GM23248 (cell line): ENCODE measurements at places on chromosomes 4 and X. TPM values are rescaled to one million over a fixed set of nuclear protein-coding genes. Genes with fewer than 3 reads are reported as not detected.

Gene KLHL8
- 6.7 and 7.9 TPM in 2 replicates for total RNA-seq

Gene NKX6-1
- 0.11 TPM in 1 of 2 replicates, not detected in the other for total RNA-seq

Gene GPR101
- total RNA-seq, result not detected in 2 replicates

Gene USO1
- 117 and 208 TPM in 2 replicates for total RNA-seq

Gene FHIP1A
- total RNA-seq, result 0.11 TPM in 1 of 2 replicates, not detected in the other

Gene ETDB
- total RNA-seq, result not detected in 2 replicates

Gene AADAT
- 4.3 and 4.8 TPM in 2 replicates for total RNA-seq

Gene PDGFRA
- 225 and 275 TPM in 2 replicates for total RNA-seq

Gene PCDH7
- 0.38 and 1.1 TPM in 2 replicates for total RNA-seq

Gene GAGE12J
- not detected in 2 replicates for total RNA-seq

Gene GAGE1
- not detected in 2 replicates for total RNA-seq

Gene CT83
- total RNA-seq, result not detected in 2 replicates

Gene DGAT2L6
- not detected in 2 replicates for total RNA-seq

DNA sequence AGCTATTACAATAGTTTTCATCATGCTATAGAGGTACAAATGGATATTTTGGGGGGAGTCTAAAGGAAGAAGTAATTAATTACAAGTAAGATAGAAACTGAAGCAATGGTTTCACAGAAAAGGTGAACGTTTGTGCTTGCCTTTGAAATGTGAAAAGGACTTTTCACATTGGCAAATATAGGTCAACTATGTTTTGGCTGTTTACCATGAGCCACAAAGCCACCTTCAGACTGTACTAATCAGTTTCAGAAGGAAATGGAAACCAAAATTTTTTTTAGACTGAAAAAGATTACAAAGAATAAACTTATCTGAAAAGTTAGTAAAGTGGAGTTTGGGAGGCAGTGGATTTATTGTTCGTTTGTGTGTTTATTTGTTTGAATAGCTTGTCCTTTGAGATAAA, 32.1 kb downstream of the SYTL5 start:
- DNase-seq, result no peak

DNA sequence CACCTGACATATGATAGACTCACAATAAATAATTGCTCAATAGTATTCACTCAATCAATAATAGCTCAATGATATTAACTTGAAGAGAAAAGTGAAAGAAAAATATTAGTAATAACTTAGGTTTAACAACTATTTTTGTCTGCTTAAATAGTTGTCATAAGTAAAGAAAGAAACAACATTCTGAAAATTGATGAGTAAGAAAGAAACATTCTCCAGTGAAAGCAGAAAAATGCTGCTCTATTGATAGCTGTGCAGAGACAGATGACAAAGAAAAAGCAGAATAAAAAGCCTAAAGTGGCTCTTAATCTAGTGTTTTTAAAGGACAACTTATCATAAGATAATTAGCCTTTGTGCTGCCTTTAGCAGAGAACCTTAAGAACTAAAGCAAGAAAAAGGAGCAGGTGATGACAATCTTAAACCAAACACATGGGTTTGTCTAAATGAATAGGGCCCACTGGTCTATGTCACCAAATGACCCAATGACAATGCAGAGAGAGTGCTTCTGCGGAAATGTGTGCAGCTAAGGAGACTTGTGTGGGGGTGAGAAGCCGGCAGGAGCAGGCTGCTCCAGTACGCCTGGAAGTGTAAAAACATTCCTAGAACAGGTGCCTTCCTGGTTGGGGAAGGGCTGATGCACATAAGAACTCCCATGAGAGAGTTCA, 13.2 kb downstream of the HS3ST1 start:
- no peak for DNase-seq

- no peak for DNase-seq
Observed at GRCh38 chr4:8741513-8742226, 130.0 kb downstream of the HMX1 start.

DNA sequence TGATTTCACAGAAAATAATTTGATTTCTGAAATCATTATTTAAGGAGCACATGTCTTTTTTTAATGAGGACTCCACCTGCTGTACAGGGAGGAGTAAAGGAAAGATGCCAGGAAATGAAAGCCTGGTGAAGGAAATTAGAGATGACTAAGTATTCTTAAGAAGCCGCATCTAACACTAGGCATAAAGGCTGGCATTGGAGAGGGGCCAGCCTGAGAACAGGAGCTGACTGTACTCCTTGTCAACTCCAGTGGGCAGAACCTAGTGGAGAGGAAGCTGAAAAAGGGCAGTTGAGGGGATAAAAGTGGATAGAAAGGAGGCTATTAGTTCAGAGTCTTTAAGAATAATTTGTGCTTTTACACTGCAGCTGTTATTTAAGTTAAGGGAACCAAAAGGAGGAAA, 393.0 kb downstream of the PPP1R2C start:
- DNase-seq, result no peak

DNA sequence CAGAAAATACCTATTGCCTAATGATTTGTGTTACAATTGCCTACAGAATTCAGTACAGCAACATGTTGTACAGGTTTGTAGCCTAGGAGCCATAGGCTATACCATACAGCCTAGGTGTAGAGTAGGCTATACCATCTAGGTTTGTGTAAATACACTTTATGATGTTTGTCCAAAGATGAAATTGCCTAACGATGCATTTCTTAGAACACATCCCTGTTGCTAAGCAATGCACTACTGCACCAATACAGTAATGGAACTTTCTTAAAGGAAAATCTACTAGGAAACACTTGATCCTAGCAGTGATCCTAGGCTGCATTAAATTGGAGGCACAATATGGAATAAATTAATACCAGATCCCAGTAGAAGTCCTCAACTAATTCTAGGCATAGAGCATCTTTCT, 18.3 kb downstream of the NOA1 start:
- DNase-seq, result peak; percentile 43

GRCh38 chr4:128386761-128387599, 99.4 kb upstream of the PGRMC2 start:
- DNase-seq, result peak; percentile 98

DNA sequence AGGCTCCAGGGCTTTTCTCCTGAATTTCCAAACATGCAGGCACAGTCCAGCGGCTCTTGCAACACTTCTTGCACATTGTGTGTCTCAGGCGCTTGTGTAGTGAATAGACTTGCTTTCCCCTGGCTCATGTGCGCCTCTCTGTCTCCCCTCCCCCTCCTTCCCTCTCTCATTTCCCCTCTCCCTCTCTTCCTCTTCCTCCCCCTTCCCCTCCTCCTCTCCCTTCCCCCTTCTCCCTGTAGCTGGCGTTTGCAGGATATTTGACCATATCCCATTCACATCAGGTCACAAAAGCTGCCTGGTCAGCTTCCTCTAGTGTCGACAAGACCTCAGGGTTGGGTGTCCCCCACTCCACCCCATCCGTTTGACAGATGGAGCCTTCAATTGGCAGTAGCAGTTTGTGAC, 2.4 kb downstream of the CHST7 start:
- peak; percentile 30 for DNase-seq

DNA sequence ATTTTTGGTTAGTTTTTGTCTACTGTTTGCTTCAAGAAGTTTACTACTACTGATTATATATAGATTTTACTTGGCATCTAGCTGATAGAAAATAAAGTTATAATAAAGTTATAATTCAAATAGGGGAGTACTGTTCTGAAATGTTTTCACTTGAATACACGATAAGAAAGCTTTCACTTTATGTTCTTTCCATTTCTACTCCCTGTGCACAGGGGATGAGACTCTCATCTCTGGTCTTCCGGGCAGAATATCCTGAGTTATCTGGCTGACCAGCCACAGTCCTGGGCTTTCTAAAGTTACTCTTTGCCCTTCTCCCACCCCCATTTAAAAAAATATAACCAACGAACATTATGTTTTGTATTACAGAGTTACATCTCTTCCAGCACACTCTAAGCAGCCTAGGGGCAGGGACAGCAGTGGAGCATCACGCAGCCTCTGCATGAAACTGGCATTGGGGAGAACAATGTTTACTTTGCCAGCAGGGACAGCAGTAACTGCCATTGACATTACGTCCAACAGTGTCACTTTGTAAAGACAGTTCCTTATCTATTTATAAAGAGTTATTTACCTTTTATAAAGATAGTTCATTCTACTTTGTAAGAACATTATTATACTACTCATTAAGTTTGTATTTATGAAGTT, 64.3 kb downstream of the METTL14 start:
- DNase-seq, result no peak

- peak; percentile 55 for DNase-seq
Observed at GRCh38 chr4:164959896-164960295, 17.6 kb downstream of the TRIM61 start.

GRCh38 chrX:1554469-1555210, 17.7 kb upstream of the P2RY8 start:
- no peak for DNase-seq

- no peak for DNase-seq
Observed at GRCh38 chr4:134089885-134090284, 111.7 kb downstream of the PABPC4L start.

GRCh38 chrX:23079347-23079746, 79.6 kb downstream of the DDX53 start:
- DNase-seq, result no peak

DNA sequence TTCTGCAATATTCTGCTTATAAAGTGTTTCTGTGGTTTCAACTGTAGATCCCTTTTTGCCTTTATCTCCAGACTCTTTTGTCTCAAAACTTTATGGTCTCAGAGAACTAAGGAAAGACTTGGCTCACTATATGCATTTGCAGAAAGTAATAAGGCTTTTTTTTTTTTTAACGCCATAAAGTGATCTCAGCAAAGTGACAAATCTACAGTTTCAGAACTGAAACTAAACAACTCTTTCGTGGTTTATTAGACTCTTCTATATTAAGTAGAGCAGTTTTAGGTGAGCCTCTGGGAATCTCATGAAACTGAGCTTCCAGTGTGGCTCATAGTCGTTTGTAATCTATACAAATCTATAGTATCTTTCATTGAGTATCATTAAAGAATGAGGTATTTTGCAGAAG, 15.3 kb downstream of the ATP7A start:
- no peak for DNase-seq

DNA sequence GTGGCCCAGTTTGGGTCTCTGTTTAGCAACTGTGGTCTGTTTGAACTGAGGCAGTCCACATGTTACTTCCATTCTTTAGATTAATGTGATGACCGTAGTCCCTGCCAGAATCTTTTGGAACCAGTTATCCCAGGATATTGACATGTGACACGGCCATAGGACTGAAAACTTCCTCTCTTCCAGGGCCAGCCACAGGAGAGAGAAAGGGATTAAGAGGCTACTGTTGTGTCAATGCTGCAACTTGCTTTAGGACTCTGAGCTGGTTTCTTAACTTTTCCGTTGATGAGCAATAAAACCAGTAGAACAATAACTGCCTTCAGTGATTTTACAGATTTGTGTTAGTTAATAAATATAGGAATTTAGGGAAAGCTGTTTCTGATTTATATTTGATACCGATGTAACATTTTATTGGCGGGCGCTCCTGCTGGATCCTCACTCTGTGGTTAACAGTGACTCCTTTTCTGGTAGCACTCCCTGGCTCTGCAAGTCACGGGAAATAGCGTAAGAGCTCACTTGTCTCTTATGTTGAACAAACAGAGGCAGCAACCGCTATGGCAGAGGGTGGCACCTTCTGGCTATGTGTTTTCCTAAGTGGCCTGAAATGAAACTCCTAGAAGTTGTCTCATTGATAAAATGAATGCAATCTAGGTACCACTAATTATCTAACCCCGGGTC, 2.5 kb downstream of the TENM3 start:
- peak; percentile 13 for DNase-seq

GRCh38 chr4:40194602-40195161, 2.1 kb upstream of the RHOH start:
- DNase-seq, result no peak

- peak; percentile 43 for DNase-seq
Observed at GRCh38 chr4:185865901-185866328, 53.9 kb upstream of the SORBS2 start.

GRCh38 chr4:186025408-186025690, 43.6 kb upstream of the TLR3 start:
- DNase-seq, result no peak

DNA sequence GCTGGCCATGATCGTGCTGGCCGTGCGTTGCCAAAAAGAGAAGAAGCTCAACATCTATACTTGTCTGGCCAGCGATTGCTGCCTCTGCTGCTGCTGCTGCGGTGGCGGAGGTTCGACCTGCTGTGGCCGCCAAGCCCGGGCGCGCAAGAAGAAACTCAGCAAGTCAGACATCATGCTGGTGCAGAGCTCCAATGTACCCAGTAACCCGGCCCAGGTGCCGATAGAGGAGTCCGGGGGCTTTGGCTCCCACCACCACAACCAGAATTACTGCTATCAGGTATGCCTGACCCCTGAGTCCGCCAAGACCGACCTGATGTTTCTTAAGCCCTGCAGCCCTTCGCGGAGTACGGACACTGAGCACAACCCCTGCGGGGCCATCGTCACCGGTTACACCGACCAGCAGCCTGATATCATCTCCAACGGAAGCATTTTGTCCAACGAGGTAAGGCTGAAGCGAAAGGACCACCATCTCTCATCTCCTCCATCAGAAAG, 3.3 kb downstream of the PCDH10 start:
- DNase-seq, result peak; percentile 24

GRCh38 chr4:105147553-105148161, 981 bp downstream of the TET2 start:
- peak; percentile 59 for DNase-seq

- DNase-seq, result peak; percentile 31
Observed at GRCh38 chr4:84792366-84793301, 173.9 kb downstream of the WDFY3 start.

GRCh38 chr4:117326091-117326490, 240.7 kb upstream of the TRAM1L1 start:
- no peak for DNase-seq

GRCh38 chr4:153075836-153076518, 128.3 kb upstream of the TRIM2 start:
- DNase-seq, result no peak

DNA sequence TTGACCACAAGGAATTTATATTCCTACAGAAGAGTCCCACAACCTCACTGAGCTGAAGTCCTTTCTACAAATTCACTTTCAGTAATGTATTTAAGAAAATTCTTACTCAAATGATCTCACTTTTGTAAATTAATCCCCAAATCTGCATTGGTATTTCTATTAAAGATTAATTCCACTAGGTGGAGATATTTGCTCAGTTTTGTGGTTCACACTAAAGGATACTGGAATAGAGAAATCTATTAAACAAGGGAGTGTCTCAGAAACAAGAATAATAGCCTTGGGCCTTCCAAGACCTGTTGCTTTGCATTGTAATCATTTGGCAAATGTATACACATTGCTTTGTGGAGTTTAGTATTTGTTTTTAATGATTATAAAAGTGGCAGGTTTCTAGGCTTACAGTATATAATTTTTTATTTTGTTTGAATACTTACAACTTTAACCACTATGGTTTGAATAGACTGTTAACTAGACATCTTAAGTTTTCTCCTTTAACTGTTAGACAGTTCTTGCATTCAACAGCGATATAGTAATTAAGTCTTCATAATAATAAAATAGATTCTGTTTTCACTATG, 25.9 kb downstream of the CFAP299 start:
- DNase-seq, result peak; percentile 58

GRCh38 chrX:14362721-14363120, 166.6 kb upstream of the GLRA2 start:
- peak; percentile 40 for DNase-seq

- DNase-seq, result no peak
Observed at GRCh38 chr4:89319756-89320155, 12.2 kb upstream of the GPRIN3 start.

- DNase-seq, result no peak
Observed at GRCh38 chr4:180394730-180395129, 1848.5 kb upstream of the TENM3 start.
